ENCODE measurements at places on chromosomes 6 and 20. TPM values are rescaled to one million over a fixed set of nuclear protein-coding genes. Genes with fewer than 3 reads are reported as not detected.

The LY6G5C gene
- 3.4 TPM for polyA plus RNA-seq

The OR2H1 gene
- not detected for polyA plus RNA-seq

The EYS gene
- polyA plus RNA-seq, result not detected

The TAF4 gene
- polyA plus RNA-seq, result 13.9 TPM

The PPARD gene
- 36.7 TPM for polyA plus RNA-seq

The STX11 gene
- 14.6 TPM for polyA plus RNA-seq

The C6orf118 gene
- polyA plus RNA-seq, result not detected

The TREML2 gene
- 51.1 TPM for polyA plus RNA-seq

The SIM1 gene
- not detected for polyA plus RNA-seq

The REPS1 gene
- 43.9 TPM for polyA plus RNA-seq

The CST2 gene
- polyA plus RNA-seq, result not detected

The NRSN1 gene
- polyA plus RNA-seq, result not detected

The SCUBE3 gene
- polyA plus RNA-seq, result not detected

The TRIM40 gene
- polyA plus RNA-seq, result not detected

The WFDC2 gene
- polyA plus RNA-seq, result not detected

The HTR1E gene
- polyA plus RNA-seq, result not detected

The LY6G6F gene
- 0.32 TPM for polyA plus RNA-seq

The SIRPB2 gene
- 0.85 TPM for polyA plus RNA-seq

The SLC2A10 gene
- polyA plus RNA-seq, result not detected

The HLA-DRA gene
- 4,999 TPM for polyA plus RNA-seq

Data from B cell (primary cell).